Ureter (tissue), 1 donor: ENCODE measurements at places on chromosomes 4 and X. TPM values are rescaled to one million over a fixed set of nuclear protein-coding genes. Genes with fewer than 3 reads are reported as not detected.

DNA sequence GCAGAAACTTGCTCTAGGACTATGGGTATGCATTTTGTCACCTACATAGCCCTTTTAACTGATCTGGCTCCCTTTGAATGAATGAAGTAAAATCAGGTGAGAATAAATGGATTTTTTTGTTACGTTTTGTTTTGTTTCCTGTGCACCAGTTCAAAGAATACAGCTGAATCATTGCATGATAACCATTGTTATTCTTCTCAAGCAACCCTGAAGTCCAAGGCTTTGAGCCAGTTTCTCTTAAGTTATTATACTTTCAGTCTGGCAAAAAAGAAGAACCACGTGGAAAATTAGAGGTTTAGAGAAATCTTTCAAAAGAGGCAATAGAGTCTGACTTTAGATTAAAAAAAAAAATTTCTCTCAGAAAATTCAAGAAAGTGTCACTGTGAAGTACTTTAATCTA, 398.6 kb upstream of the TECRL start:
- DNase-seq = no peak

DNA sequence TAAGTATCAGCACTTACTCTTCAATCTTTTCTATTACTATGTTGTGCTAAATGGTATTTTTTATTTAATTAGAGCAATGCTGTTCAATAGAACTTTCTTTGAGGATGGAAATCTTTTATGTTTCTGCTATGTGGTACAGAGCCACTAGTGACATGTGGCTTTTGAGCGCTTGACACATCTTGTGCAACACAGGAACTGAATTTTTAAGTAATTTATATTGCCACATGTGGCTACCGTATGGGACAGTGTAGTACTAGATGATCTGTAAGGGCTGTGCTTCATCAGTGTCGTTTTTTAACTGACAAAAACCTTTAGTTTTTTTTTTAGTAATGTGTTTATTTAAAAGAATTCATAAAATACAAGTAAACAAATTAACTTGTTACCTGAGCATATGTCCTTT, 22.4 kb downstream of the HPRT1 start:
- no peak for DNase-seq

DNA sequence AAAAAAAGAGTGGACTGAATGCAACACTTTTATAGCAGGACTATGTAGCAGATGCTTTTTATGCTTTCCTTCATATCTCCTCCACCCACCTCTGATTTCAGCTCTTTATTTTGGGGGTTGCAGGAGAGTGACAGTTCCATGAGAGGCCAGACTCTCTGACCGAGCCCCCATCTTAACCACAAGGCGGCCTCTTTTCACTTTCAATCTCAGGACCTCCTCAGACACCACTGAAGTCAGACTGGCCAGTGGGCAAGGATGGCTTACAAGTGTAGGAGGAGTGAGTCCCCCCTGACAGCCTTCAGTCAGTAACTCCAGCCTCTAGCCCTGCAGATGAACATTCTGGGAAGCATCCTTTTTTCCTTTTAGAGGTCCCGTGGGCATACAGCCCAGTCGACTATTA, 140.8 kb downstream of the FRAS1 start:
- DNase-seq = no peak

DNA sequence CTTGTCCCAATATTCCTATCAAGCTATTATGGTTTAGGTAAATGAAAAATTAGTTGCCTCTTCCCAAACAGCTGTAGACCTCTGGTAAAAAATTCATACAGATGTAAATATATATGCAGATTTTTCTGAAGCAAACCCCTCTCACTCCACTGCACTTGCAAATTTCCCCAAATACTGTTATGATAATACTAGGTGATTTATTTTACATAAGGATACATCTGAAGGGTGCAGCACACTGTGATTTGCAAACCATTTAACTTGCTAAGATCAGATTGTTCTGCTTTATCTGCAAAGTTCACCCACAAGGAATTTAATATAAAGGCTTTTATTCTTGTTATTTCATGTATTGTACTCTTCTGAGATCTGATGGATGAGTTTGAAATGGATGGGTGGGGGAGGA, 177.0 kb downstream of the GPAT3 start:
- no peak for DNase-seq

DNA sequence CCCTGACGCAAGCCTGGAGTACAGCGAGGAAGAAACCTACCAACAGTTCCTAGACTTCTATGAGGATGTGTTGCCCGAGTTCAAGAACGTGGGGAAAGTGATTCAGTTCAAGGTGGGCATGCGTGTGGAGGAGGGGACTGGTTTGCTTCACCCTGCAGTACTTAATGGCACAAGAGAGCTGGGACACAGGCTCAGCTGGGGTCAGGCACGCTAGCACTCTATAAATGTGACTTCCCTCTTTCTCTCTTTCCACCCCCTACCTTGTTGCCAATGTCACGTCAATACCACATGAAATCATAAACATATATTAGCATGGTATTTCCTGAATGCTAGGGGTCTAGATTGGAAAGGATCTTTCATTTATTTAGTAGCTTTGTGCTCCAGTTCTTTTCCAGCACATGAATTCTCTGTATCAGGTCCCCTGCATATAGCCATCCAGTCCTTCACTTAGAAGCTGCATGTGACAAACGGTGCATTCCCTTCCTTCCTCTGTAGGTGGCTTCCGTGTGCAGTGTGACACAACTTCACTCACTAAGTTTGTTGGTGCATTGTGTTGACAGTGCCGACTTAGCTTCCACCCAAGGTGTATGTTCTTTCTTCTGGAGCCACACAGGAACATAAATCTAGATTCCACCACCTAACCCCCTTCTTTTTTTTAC, 25.6 kb downstream of the ZRSR2 start:
- DNase-seq = no peak

DNA sequence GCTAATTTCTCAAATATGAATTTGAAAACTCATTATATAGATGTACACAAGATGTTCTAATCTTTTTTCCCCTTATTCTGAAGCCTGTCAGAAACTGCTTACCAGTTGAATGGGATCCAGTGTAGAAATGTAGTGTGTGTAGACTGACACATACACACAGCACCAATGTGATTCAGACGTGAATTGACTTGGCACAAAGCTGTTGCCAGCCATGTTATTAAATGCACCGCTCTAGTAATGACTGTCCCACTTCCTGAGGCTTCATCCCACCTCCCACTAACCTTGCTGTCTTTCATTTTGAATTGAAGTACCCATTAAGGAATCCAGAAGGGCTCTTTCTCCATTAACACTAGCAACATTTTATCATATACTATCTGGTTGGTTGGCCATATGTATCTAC, 146.6 kb downstream of the PPA2 start:
- DNase-seq = no peak

- no peak for DNase-seq
Observed at GRCh38 chrX:17415242-17415810, 40.3 kb downstream of the NHS start.

DNA sequence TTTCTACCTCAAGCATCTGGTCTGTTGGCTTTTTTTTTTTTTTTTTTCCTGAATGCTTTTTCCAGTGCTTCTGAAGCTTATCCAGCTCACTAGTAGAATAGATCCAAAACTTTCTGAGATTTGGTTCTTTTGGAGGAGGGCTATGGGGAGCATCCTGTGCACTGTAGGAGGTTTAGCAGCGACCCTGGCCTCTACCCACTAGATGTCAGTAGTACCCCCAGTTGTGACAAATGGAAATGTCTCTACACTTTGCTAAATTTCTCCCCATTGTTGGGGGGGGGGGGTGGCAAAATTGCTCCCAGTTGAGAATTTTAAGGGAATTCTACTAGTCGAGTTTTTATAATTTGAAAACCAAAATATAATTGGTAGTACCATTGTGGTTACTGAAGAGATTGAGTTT, 23.0 kb upstream of the PPA2 start:
- DNase-seq = no peak

GRCh38 chr4:71400810-71401209, 62.0 kb downstream of the SLC4A4 start:
- no peak for DNase-seq

DNA sequence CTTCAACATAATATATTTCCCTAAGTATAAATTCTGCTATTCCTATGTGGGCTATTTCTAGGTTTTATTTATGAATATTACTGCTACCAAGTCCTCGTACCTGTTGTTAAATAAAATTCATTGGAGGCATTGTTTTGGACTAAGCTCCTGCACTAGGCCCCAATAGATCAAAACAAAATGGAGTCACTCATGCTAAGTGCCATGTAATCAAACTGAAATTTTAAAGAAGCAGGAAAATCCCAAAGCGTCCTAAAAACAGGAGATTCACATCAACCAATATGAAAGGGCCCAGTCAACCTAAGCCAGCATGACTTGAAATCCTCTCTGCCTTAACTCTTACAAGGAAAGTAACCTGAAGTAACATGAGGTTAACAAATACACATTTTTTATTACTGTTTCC, 743.2 kb downstream of the TRAM1L1 start:
- DNase-seq = no peak

- DNase-seq = no peak
Observed at GRCh38 chr4:78213218-78213617, 156.1 kb downstream of the FRAS1 start.

DOK7 gene
- 4.5 TPM for total RNA-seq
